ENCODE measurements at places on chromosomes 7 and 10.

- DNase-seq: no peak
These were observed 24.2 kb upstream of the PRR15 start for GRCh38 chr7:29539471-29539870.

GRCh38 chr10:119273413-119273812 is 66.0 kb downstream of the GRK5 start:
- no peak for DNase-seq

- DNase-seq: no peak
These were observed 52.2 kb upstream of the ZPBP start for GRCh38 chr7:50145226-50145625.

GRCh38 chr7:26653430-26654399 is 210.7 kb downstream of the SKAP2 start:
- DNase-seq: no peak

GRCh38 chr10:30784524-30784896 is 155.0 kb upstream of the LYZL2 start:
- DNase-seq: no peak

- no peak for DNase-seq
These were observed 42.0 kb downstream of the SRPK2 start for GRCh38 chr7:105346593-105347322.
